COLO829 (cell line): ENCODE measurements at places on chromosomes 16 and 17.

- no peak for DNase-seq
These were observed 23.8 kb upstream of the NAGLU start for GRCh38 chr17:42512246-42512645.

DNA sequence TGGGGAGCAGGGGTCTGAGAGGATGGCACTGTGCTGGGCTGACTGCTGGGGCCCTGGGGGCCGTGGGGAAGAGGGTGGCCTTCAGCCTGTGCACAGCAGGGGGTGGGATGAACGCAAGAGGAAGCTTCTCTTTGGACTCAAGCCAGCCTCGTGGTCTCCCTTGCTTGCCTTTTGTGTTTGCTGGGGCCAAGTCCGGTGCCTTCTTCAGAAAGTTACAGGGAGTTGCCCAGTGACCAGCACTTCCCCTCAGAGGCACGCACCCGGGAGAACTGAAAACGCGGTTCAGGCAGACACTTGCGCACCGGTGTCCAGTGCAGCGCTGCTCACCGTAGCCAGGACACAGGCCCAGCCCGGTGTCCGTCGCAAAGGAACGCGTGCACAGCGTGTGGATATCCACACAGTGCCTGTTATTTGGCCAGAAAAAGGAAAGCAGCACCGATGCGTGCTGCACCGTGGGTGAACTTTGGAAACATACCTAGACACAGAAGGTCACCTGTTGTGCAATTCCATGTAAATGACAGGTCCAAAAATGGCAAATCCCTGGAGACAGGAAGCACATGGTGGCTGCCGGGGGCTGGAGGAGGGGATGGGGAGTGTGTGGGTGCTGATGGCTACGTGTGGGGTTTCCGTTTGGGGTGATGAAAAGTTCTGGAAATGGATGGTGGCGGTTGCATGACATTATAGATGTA is 29.4 kb upstream of the NUDT16L1 start:
- no peak for DNase-seq

- no peak for DNase-seq
These were observed 68.1 kb downstream of the SEC14L1 start for GRCh38 chr17:77208856-77209255.

DNA sequence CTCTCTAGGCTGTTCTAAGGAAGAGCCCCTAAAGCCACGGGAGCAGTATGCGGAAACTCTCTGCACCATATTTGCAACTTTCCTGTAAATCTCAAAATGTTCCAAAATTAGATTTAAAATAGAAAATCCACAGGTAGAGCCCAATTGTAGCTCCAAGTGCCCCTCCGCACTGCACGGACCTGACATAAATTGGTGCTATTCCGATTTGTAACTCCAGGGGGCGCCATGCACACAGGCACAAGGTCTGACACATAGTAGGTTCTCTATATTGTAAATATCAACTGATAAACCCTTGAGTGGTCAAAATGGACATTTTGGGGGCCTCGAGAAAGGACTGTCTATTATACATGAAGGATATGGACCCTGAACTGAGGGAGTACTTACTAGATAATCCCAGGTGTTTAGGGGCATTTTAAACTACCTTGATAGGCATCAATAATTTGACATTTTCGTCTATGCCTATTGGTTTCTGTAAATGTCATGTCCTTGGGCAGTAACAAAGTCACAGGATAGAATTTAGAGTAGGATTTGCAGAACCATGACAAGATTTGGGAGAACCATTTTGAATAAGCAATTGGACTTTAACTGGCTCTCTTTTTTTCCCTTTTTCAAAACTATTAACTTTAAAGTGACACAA is 36.6 kb upstream of the TMEM132E start:
- no peak for DNase-seq

DNA sequence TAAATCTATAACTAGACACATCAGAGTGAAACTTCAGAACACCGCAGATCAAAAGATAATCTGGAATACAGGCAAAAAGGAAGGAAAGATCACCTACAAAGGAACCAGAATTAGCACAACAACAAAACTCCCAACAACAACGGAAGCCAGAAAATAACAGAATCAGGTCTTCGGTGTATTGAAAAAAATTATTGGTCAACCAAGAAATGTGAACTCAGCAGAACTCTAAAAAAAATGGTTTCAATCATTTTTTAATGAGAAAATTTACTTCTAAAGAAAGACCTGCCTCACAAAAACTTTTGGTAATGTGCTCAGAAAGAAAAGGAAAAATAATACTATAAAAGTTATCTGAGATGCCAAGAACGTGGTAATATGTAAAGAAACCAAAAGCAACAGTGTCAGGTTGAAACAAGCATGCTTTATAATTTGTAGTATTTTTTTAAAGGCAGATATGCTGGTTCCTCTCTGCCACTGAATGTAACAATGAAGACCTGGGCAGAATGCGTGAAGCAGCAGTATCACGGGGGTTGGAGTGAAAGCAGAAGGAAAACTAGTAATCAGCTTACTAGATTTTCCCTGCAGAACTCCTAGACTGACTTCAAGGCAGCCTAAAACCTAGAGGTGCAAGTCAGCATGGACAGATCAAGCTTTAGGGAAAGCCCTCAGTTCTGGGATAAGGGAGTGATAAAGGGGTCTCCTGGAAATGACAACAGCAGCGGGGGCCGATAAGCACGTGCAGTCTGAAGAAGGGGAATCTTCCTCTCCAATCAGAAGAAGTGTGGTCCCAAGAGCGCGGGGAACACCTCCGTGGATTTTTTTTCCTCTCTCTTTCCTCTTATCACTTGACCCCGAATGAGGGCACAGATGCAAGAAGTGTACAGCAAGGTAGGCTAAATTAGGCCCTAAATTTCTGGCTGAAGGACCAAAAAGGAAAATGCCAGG is 80.9 kb upstream of the TEKT1 start:
- DNase-seq = no peak

DNA sequence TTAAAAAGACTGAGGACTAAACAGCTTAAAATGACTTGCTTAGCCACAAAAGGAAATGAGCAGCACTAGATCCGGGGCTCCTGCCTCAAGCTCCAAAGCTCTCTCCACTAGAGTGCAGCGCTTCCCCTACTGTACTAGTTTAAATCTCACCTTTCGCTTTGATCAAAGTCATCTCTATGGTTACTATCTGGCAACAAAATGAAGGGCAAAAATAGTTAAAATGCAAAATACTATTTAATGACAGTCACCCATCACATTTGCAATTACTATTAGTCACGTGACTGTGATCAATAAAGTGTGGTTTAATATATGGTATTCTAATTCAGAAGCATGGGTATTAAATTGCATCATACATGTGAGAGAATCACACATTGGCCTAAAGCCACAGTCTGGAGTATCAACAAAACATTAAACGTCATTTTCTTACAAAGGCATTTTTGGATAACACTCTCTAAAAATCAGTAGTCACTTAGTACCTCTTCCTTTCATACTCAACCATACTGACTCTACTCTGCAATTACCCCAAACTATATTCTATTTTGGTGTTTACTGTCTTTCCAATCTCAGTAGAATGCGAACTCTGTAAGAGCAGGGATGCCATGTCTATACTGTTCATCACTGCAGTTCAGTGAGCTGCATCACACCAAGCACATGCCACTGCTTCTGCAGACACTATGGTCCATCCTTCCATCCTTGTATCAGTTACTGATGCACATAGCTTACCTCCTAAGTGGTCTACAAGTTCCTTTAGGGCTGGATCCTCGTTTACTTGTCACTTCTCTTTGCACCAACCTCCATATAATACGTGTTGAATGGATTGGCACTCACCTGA is 6.2 kb downstream of the PSMD12 start:
- DNase-seq = peak; percentile 33

- no peak for DNase-seq
These were observed 9.2 kb upstream of the TNFRSF13B start for GRCh38 chr17:16980813-16981731.

GRCh38 chr16:76381096-76381495 is 103.9 kb downstream of the CNTNAP4 start:
- DNase-seq = no peak

DNA sequence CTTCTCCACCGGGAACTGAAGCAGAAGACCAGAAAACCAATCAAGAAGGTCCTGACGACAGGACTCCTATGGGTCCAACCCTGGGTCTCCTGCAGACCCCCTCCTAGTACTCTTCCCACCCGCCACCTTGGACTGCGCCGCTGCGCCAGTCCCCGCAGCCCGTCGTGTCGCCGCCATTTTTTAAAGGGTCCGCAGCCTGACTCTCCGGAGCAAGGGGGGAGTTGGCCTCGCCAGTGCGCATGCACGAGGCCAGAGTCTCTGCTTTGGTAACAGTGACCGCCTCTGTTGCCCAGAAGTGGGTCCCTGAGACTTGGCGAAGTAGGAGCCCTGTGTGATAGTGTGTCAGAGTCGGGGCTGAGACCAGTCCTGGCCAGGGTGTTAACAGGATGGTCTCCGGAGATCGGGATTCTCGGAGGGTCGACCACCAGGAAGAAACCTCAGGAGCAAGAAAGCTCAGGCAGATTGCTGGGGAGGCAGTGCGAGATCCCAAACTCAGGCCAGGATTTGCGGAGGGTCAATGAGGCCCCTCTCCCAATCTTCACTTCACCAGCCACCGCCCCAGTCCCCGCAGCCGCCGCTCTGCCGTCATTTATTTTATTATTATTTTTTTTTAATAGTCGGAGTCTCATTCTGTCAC is 612.5 kb downstream of the KCNJ18 start:
- DNase-seq = no peak

DNA sequence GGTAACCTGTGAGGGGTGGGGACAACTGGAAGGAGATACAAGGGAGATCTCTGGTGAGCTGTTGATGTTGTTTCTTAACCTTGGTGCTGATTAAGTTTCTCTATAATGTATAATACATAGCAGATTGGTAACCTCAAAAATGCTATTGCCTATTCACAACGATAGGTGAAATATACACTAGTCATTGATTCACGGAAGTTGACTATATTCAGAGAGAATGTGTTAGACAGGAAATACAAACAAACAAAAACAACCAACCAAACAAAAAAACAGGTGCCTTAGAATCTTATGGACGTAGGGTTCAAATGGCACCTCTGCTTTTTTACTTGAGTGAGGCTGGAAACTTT is 21.5 kb downstream of the HSD17B2 start:
- no peak for DNase-seq

GRCh38 chr16:88015806-88016140 is 64.5 kb downstream of the BANP start:
- no peak for DNase-seq

- no peak for DNase-seq
These were observed 752 bp downstream of the TBC1D24 start for GRCh38 chr16:2475413-2476344.

DNA sequence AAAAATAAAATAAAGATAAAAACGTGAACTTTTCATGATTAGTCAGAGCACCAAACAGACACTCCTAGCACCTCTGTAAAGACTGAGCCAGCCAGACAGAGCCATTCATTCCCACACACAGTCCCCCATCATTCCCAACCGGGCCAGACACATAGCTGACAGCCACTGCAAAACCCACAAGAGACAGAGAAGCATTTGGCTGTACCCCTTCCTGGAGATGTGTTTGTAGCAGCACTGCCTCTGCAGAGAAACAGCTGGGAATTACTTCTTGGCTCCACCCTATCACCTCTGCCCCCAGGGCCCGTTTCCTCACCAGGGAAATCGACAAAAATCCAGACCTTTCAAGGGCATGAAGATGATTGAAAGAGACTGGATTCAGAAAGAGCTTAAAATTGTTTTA is 46.4 kb downstream of the MYH11 start:
- DNase-seq = no peak

DNA sequence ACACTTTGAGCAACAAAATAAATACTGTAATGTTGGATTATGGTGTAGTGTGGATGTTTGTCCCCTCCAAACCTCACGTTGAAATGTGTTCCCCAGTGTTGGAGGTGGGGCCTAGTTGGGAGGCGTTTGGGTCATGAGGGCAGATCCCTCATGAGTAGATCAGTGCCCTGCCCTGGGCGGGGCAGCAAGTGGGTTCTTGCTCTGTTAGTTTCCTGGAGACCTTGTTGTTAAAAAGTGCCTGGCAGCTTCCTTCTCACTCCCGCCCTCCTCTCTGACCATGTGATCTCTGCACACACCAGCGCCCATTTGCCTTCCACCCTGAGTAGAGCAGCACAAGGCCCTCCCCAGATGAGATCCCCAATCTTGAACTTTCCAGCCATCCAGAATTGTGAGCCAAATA is 67.7 kb downstream of the MPRIP start:
- DNase-seq = no peak

- DNase-seq = no peak
These were observed 37.3 kb downstream of the GRB7 start for GRCh38 chr17:39775031-39775430.

DNA sequence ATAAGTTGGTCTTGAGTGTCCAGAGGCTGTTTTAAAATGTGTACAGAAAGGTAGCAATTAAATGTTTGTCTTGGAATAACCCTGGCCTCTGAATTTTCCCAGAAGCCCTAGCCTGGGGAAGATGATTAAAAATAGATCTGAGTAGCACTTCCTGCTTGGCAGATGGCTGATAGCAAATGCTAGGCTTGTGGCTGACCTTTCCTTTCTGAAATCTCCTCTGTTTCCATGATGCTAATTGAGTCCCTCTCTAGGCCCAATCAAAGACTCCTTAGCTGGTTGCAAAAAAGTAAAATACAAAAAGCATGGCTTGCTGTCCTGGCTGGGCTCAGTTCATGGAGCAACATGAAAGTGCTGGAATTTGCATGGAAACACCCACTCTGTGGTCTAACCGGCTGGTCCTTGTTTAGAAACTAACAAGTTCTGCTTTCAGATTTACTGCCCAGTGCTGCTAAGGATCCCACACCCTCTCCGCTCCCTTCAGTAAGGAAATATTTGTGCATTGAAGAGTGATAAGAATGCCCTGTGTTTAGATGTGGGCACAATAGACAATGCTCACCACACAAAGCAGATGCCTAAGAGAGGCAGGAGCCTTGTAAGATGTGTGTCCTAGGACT is 40.8 kb downstream of the YPEL2 start:
- DNase-seq = peak; percentile 91

DNA sequence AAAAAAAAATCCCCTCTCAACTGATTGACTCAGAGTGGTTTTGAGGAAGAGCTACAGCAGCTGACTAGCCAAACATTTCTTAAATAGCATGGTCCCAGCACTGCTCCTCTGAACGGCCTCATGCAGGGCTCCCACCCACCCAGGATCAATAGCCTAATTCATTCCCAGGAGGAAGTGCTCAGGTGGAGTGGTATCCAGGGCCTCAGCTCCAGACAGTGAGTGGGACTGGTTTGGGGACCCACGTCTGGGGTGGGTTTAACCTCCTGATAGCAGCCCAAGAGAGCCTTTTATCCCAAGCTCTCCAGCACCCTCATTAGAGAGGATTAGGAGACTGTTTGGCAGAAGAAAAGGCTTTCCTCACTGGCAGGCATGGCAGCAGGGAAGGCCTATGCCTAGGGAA is 68.5 kb upstream of the CDH5 start:
- DNase-seq = no peak

DNA sequence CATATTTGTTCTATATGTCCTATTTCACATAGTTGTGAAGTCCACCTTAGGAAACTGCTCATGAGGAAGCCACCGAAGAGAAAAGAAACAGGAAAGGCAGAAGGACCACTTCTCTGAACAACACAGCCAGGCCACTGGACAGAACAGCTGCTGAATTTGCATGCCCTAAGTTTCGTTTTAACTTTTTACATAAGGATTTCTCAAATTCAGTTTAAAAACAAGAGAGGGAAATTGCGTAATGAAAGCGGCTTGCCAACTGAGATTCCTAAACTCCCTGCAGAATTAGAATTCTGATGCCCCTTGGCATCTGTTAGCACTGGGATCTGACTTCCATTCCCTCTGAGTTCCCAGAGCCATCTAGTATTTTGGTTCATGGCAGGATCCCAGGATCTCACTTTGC is 5.0 kb upstream of the CCL8 start:
- no peak for DNase-seq
